Activated gamma-delta T cell treated with anti-CD3 and anti-CD28 coated beads, Interleukin-2, amount 50 U/mL, for 16 hours (primary cell): ENCODE measurements at places on chromosomes 1 and 21.

DNA sequence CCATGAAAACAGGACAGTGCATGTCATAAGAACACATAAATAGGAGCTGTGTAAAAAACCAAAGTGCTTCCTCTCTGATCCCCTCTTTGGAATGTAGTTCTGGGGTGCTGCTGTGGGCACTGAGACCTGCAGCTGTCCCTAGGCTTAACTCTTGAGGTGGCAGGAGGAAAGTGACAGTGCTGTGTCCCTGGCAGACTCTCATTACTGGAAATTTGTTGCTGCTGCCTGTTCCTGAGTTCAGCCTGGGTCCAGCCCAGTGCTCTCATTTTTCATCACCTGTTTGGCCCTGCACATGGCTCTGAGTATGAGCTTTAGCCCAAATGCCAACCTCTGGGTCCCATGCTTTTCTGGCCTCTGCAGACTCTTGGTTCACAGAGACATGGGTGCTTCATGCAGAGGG, 329.3 kb downstream of the DSCAM start:
- no peak for DNase-seq

- no peak for DNase-seq
These were observed 1.0 kb downstream of the ST6GALNAC5 start for GRCh38 chr1:76868154-76868882.

DNA sequence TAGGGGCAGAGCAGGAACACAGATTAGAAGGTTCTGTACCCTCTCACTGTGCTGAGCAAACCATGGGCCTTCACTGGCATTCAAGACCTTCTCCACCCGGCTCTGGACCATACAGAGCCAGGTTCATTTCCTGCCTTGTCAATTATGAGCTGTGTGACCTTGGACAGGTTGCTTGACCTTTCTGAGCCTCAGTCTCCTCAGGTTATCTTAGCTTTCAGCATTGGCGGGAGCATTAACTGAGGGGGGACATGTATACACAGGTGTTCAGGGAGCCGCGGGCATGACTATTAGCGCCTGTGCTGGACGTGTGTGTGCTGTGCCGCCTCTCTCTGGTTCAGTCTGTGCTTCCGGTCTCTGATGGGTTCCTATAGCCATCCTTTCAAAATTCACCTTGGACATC, 32.1 kb downstream of the HTR6 start:
- DNase-seq: no peak

- DNase-seq: no peak
These were observed 4.4 kb downstream of the TFF2 start for GRCh38 chr21:42346441-42346840.

DNA sequence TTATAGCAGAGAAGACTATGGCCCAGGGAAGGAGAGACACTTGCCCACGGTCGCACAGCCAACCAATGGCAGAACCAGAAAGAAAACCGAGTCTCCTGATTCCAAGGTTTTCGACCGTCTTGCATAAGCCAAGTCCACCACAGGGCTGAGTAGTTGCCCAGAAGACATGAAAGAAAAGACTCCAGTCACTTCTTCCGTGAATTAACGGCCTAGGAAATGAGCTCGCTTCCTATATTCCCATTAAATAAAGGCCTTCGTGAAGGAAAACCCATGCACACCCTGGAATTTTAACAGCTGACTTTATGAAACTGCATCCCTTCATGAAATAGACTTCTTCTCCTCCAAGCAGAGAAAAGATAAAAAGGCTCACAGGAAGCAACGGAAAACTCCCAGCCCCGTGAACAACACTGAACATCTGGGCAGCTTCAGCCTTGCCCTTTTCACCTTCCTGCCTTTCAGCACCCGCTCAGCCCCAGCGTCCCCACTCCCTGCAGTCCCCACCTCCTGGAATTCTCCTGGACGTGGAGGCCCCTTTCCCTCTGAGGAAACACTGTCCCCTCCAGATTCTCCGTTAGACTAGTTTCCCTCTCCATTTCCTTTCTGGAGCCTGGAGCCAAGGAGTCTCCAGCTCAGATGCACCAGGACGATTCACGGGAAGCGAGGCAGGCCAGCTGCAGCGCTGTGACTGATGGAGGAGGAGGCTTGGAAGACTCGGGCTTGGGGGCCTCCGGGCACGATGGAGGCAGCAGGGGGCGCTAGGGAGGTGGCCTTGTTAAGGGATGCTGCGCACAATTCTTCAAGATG, 2.7 kb upstream of the MYOC start:
- DNase-seq: peak; percentile 47

- DNase-seq: no peak
These were observed 51.7 kb downstream of the SIM2 start for GRCh38 chr21:36750576-36750959.

GRCh38 chr1:150134537-150134936, 15.2 kb upstream of the PLEKHO1 start:
- DNase-seq: no peak

- no peak for DNase-seq
These were observed 16.7 kb upstream of the ACTRT2 start for GRCh38 chr1:3004285-3005205.

- DNase-seq: no peak
These were observed 39.3 kb upstream of the ERRFI1 start for GRCh38 chr1:8065369-8065768.

DNA sequence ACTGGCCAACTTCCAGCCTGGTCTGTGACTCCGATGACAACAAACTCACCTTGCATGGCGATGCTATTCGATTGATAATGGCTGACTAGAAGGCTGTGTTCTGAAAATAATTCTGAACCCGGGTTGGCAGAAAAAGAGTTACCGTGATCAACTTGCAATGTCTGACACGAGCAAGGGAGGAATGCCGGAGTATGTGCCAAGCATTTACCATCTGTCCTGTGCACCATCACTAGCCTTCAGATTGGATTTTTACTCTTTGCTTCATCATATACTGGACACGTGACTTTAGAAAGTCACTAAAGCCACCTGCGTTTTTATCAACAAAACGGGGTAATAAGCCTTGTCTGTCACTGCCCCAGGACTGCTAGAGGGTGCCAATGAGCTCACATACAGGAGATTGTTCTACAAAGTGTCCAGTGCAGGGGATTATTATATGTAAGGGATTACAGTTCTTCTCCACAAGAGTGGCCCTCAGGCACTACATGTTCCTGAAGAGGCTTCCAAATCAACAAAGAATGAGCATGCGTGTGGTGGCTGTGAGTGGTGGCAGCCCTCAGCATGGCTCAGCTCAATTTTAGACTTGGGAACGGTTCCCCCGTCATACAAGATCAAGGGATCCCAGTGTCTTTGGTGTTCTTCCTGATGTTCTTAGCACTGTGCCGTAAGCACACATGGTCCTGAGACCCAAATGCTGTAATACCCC, 35.8 kb downstream of the SSBP3 start:
- DNase-seq: no peak

DNA sequence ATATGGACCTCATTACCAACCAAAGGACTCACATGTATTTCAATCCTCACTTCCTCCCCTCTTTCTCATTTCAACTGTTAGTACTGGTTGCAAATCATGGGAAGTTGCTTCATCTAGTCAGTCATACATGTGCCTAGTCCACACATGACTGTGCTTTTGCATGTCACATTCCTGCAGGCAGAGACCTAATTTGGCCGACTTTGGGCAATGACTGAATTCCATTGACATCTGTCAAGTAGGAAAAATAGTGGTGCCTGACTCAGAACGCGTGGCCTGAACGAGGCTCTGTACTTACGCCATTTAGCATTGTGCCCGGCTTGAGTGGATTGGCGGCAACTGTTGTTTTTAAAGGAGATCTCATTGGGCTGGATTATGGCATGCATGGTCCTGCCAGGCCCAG, 18.0 kb downstream of the PTPRU start:
- DNase-seq: no peak

- DNase-seq: no peak
These were observed 75.9 kb downstream of the KIF1B start for GRCh38 chr1:10286244-10286643.

GRCh38 chr1:43317817-43318471, 17.2 kb downstream of the TIE1 start:
- no peak for DNase-seq

GRCh38 chr1:76857138-76857537, 10.1 kb upstream of the ST6GALNAC5 start:
- no peak for DNase-seq

- DNase-seq: no peak
These were observed 55.3 kb downstream of the RRAGC start for GRCh38 chr1:38804062-38804886.

DNA sequence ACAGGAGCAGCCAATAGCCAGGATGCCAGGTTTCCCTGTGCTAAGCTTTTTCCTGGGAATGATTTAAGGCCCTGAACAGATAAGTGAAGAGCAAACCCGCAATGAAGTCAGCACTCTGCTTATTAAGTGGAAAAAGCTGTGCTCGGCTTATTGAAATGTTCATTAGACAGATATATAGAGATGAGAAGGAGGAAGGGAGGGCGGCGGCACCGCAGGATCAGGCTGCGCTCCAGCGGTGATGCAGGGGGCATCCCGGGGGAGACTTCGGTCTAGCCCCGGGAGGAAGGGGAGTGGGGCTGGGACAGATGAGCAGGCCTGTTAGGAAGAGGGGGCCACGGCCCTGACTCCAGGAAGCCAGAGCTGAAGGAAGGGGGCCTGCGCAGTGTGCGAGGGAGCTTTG, 115.0 kb downstream of the TMEM53 start:
- no peak for DNase-seq

DNA sequence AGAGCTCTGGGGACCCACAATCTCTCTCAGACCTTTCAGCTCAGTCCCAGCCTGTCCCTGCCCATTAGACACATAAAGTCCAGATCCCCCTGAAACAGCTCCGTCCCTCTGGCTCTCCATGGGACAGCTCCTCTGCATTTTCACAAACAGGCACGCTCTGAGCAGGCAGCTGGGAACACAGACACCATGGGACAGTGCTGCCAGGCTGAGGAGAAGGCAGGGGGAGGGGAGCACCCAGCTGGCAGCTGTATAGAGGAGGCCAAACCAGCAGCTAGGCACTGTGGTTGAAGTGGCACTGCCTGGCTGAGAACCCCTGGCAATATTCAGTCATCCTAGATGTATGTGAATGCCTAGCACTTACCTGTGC, 2.0 kb downstream of the TMEM63A start:
- DNase-seq: no peak

- DNase-seq: no peak
These were observed 56.9 kb downstream of the KIF1B start for GRCh38 chr1:10267319-10267718.

DNA sequence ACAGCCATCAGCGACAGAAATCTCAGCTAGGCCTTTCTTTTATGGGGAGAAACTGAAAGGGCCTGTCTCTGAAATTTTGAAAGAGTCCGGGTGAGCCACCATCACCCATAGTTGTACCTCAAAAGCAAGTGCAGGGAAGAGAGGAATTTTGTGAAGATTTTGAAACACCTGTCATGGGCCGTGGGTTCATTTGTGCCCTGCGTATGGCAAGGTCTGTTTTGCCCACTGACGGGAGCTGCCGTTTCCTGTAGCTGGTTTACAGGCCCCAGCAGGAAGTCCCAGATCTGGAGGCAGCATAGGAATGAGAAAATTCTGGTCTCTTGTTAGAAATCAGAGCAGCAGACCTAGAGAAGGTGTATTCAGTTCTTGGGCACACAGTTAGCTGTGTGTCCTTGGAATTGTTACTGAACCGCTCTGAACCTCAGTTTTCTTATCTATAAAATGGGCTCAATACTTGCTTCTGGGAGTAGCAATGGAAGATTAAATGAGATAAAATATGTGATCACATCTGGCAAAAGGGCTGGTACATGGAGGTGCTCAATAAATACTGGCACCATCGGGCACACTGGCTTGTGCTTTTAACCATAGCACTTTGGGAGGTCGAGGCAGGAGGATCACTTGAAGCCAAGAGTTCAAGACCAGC, 52.5 kb downstream of the MAN1C1 start:
- no peak for DNase-seq

DNA sequence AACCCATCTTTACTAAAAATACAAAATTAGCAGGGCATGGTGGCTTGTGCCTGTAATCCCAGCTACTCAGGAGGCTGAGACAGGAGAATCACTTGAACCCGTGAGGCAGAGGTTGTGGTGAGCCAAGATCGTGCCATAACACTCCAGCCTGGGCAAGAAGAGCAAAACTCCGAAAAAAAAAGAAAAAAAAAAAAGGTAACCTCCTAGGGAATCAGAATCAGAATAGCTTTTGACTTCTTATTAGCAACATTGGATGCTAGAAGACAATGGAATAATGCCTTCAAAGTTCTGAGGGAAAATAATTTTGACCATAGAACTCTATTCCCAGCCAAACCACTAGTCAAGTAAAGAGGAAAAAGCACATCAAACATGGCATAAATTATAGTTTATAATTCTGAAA, 60.9 kb downstream of the LMO4 start:
- no peak for DNase-seq

DNA sequence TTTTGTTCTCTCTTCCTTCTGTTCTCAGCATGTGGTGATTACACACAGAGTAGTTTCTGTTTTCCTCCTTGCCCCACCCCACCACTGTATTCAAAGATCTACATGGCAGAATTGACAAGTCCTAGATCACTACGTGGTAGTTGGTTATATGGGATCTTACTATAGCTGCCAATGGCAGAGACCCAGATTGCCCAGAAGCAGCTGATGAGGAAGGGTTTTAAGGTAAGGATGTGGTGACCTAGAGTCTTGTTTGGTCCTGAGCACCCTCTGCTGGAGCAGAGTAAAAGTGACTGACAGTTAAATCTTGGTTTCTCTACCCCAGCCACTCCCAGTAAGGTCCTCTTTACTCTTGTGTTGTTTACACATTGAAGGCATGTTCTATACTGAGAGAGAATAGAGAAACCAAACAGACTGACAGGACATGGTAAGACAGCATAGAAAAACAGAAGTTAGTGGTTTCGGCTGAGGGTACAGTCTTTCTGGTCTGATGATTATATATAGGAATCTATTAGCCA, 22.8 kb upstream of the STRIP1 start:
- DNase-seq: no peak

- no peak for DNase-seq
These were observed 90.2 kb upstream of the RUNX3 start for GRCh38 chr1:25020173-25020845.

GRCh38 chr1:174204697-174205308, 45.5 kb downstream of the RABGAP1L start:
- no peak for DNase-seq

DNA sequence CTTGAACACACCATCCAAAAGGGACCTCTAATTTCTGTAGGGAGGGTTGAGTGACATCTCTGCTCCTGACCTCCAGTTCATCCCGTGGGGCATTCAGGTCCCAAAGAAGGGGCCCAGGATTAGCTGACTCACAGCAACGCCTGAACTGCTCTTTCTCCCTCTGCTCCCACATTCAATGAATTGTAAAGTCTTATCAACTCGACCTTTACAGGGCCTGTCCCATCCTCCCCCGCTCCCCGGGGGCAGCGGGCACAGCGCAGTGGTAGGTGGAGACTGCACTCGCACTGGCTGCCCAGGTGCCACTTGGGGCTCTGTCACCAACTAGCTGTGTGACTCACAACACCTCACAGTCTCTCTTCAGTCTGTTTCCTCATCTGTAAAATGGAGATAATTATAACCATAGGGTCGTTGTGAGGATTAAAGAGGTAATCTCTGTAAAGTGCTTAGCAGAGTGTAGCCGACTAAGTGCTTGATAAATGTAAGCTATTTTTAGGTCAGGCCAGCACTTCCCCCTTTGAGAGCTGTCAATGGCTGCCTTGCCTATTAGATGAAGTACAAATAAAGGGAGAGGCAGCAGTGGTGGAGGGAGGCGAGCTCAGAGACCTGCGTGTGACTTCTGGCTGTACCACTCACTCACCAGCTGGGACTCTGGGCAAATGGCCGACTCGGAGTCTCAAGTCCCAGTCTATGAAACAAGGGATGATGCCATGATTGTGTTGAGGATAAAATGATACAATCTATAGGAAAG, 637 bp upstream of the MYBPHL start:
- no peak for DNase-seq
